ENCODE measurements at places on chromosomes 16 and 17. TPM values are rescaled to one million over a fixed set of nuclear protein-coding genes. Genes with fewer than 3 reads are reported as not detected.

DNA sequence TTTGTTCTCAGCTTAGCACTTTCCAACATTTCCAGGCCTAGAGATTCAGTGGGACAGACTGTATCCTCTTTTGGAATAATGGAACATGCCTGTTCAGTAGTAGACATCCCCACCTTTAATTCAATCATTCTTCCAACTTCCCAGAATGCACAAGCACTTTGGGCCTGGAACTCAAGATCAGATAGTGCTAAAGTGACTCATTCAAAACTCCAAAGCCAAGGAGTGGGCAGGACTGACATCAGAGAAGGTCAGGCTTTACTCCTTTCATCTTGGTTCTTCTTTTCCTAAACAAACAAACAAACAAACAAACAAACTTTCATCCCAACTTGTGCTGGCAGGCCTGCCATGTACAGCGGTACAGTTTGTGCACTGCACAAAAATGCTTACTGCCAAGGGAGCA, 172.0 kb downstream of the AXIN2 start:
- no peak for DNase-seq

GRCh38 chr17:55437159-55437605, 15.5 kb upstream of the MMD start:
- DNase-seq = no peak

DNA sequence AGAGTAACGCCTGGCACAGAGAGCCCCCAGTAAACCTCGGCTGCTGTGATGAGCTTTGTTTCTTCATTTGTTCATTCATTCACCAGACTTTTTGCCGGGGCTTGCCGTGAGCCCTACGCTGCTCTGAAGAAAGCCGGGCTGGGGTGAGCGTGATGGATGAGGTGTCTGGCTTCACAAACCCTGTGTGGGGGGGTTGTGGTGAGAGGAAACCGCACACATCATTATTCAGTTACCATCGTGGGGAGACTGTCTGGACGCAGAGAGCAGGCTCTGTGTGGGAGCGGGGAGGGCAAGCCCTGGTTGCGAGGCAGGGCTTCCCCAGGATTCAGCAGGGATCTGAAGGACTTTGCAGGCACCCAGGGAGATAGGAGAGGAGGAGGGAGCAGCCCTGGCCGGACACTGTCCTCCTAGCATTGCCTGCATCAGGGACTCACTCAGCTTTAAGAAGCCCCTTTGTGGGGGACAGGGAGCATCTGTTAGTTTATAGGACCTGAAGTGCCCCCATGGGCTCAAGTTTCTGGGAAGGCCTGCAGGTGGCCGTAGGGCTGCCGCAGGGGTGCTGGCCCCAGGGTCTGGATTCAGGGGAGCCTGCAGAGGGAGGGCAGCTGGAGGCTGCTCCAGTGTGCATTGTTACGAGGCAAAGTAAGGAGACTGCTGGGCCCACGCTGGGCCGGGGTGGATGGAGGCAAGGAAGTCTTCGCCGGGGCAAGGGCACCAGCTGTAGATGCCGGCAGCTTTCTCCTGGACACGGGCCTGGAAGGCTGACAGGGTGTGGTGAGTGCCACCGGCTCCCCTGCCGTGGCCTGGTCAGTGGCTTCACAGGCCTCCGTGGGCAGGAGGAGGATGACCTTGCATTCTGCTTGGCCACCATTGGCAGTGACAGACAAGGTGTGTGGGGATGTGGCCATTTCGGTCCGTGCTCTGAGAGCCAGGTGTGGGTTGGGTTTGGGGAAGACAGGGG, 334.5 kb downstream of the SEC14L1 start:
- no peak for DNase-seq

- no peak for DNase-seq
Observed at GRCh38 chr16:12900156-12900555, 1.2 kb upstream of the SHISA9 start.

DNA sequence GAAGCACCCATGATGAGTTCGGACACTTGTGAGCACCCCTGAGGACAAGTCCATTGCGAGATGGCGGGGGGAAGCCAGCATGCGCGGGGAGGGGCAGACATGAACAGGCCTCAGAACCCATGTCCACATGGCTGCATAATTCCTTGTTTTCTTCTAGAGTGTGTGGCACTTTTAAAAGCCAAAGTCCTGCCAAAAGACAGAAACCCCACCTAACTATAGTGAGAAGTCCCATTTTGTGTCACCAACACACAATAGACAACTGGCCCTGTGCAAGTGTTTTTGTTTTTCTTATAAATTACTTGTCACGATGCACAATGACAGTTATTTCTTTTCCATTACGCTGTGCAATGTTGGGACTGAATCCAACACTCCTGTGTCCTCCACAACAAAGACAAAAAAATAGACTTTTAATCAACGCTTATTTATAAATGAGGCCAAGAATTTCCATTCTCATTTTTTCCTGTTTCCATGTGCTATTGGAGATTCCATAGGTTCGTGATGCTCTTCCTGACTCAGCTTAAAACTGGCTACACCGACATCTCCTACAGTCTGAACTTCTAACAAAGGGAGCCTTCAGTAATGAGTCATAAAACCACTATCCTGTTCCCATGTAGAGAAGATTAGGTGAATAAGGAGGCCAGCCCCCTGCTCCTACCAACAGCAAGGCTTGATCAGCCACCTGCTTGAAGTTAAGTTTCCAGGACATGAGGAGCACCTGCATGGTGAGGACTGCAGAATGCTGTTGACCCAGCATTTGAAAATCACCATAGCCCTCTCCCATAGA, 98.9 kb downstream of the ZNF423 start:
- peak; percentile 28 for DNase-seq

NAT9 gene
- 31.6 TPM for total RNA-seq
